Activated CD4-positive, alpha-beta T cell treated with anti-CD3 and anti-CD28 coated beads, Interleukin-2, amount 50 U/mL, for 4 hours (primary cell): ENCODE measurements at places on chromosomes 5 and 9.

DNA sequence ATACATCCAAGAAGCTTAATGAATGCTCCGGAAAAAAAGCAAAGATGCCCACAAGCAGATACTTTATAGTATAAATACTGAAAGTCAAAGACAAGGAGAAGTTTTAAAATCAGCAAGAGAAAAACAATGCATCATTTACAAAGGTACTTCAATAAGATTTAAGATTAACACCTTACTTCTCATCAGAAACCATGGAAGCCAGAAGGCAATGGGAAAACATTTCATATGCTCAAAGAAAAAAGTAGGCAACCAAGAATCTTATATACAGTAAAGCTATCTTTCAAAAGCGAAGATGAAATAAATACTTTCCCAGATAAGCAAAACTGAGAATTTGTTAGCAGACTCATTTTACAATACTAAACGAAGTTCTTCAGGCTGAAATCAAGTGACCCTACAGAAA, 51.1 kb downstream of the ABHD17B start:
- DNase-seq, result no peak

DNA sequence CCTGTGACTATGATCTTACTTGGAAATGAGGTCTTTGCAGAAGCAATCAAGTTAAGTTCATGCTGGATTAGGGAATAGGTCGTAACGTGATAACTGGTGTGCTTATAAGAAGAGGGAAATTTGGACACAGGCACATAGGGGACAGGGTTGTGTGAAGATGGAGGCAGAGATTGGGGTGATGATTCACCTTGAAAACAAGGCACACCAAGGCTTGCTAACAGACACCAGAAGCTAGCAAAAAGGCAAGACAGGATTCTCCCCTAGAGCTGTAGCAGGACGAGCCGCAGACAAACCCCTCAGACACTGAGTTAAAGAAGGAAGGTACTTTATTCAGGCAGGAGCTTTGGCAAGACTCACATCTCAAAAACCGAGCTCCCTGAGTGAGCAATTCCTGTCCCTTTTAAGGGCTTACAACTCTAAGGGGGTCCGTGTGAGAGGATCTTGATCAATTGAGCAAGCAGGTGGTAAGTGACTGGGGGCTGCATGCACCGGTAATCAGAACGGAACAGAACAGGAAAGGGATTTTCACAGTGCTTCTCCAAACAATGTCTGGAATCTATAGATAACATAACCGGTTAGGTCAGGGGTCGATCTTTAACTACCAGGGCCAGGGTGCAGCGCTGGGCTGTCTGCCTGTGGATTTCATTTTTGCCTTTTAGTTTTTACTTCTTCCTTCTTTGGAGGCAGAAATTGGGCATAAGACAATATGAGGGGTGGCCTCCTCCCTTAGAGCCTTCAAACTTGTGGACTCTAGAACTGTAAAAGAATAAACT, 57.5 kb upstream of the S1PR3 start:
- no peak for DNase-seq

DNA sequence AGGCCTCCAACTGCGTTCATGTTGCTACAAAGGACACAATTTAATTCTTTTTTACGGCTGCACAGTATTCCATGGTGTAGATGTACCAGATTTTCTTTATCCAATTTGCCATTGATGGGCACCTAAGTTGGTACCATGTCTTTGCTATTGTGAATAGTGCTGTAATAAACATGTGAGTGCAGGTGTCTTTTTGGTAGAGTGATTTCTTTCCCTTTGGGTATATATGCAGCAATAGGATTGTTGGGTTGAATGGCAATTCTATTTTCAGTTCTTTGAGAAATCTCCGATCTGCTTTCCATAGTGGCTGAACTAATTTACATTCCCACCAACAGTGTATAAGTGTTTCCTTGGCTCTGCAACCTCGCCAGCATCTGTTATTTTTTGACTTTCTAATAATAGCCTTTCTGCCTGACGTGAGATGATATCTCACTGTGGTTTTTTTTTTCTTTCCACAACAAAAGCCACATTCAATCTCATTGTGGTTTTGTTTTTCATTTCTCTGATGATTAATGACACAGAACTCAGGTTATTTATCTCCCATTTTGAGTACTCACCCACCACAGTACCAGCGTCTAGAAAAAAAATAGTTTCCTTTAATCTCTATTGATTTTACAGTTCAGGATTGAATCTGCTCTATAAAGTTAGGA, 21.9 kb downstream of the ARRDC3 start:
- no peak for DNase-seq

GRCh38 chr5:103234239-103234975, 24.2 kb upstream of the MACIR start:
- DNase-seq, result no peak

- DNase-seq, result no peak
Observed at GRCh38 chr5:72523960-72524582, 16.9 kb upstream of the ZNF366 start.

- DNase-seq, result no peak
Observed at GRCh38 chr9:126925876-126926275, 11.3 kb downstream of the RALGPS1 start.

DNA sequence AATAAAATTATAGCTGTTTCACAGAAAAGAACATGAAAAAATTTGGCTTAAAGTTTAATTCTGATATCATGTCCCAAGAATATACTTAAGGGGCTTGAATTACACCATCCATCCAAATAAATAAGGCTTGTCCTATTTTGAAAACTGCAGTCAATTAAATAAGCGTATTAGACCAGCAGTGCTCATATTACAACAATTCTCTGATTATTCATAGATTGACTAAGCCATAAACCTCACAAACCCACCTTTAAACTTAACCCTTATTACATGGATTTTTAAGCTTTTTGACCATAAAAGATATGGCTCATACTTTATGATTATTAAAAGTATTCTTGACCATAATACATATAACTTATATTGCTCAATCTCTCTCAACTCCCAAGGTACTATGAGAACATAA, 127.9 kb downstream of the ELAVL2 start:
- no peak for DNase-seq

GRCh38 chr5:67588389-67588788, 391.8 kb upstream of the CD180 start:
- no peak for DNase-seq

- no peak for DNase-seq
Observed at GRCh38 chr5:147557876-147558745, 48.2 kb upstream of the DPYSL3 start.

DNA sequence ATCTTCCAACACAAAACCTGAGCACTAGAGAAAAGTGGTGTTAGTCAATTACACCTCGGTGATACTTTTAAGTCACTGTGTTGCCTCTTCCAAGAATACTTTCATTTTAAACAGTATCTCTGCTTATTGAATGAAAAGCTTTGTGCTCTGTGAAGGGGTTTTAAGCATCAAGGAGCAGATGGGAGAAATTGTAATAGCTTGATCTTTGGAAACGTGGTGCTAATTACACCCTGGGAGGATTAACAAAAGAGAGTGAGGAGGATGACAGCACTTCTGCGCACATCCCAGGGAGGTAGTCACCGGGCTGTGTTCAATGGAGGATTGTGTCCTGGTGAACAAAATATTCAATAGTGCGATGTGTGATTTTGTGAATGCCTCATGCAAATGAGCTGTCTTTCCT, 477.4 kb upstream of the ADAMTS16 start:
- no peak for DNase-seq

- no peak for DNase-seq
Observed at GRCh38 chr5:83374547-83374946, 97.0 kb upstream of the VCAN start.

DNA sequence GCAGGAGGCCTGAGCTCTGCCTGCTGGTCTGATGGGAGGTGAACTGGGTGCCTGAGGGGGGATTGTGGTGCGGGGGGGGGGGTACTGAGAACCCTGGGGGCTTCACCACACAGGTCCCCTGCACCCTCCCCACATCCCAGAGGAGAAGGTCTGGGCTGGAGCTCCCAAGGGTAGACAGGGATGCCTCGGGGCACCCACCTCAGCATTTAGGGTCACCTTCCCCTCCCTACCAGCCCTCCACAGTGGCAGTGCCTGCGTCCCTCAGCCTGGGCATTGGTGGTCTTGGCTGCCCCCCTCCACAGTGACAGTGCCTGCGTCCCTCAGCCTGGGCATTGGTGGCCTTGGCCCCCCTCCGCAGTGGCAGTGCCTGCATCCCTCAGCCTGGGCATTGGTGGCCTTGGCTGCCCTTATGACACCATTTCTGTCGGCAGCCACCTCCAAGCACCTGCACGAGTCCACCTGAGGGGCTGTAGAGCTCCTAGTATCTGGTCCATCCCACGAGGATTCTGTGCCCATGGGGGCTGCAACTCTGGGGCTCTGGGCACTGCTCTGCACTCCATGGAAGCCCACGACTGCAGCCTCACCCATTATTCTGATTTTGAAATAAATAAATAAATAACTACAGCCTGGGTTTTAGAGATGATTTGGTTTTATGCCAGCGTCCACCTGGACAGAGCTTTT, 21.5 kb downstream of the NKD2 start:
- no peak for DNase-seq

- no peak for DNase-seq
Observed at GRCh38 chr5:111743988-111744387, 13.0 kb downstream of the NREP start.

DNA sequence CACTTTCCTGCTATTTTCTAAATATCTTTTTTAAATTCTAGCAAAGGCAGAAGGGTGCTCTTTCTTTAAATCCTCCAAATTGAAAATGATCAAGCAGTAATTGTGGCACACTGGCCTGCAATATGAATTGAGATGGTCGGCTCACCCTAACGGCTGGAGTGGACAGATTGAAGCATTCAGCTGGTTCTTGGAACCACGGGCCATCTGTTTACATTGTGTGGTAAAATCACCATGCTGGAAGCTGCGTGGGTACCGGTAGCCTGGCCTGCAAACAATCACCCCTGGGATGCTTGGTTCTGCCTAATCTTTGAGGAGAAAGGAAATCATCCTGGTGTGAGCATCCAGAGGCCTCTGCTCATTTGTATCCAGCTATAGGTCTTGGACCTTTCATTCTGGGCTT, 289.3 kb downstream of the ZNF608 start:
- no peak for DNase-seq

GRCh38 chr5:110441035-110441434, 285.4 kb downstream of the TMEM232 start:
- DNase-seq, result no peak

GRCh38 chr5:135193213-135194125, 159.4 kb upstream of the PITX1 start:
- DNase-seq, result no peak

GRCh38 chr5:2374703-2375102, 376.8 kb downstream of the IRX2 start:
- no peak for DNase-seq

DNA sequence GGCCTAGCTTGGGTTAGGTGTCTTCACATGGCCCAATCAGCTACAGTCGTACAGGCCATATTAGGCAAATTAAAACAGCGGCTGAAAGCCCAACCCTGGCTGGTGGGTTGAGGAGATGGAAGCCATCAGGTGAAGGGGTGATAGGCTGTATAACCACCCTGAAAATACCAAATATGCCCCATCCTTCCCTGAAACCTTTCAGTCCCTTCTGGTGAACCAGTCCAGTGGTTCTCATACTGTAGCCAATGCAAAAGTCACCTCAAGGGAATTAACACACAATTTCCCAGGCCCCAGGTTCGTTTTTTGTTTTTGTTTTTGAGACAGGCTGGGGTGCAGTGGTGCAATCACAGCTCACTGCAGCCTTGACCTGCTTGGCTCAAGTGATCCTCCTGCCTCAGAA, 19.8 kb upstream of the KCNV2 start:
- DNase-seq, result no peak

- DNase-seq, result no peak
Observed at GRCh38 chr5:150035139-150035895, 34.8 kb downstream of the HMGXB3 start.

GRCh38 chr5:14807471-14807870, 64.1 kb downstream of the ANKH start:
- no peak for DNase-seq

- no peak for DNase-seq
Observed at GRCh38 chr5:79008362-79008761, 23.3 kb upstream of the ARSB start.

GRCh38 chr5:139669662-139670368, 21.7 kb downstream of the CXXC5 start:
- DNase-seq, result no peak

- no peak for DNase-seq
Observed at GRCh38 chr5:73938938-73939320, 312.9 kb downstream of the ARHGEF28 start.

GRCh38 chr5:4571248-4571948, 568.7 kb upstream of the ADAMTS16 start:
- DNase-seq, result no peak

GRCh38 chr5:94086194-94086593, 344.8 kb upstream of the POU5F2 start:
- no peak for DNase-seq

GRCh38 chr9:98379572-98379971, 124.1 kb upstream of the TBC1D2 start:
- no peak for DNase-seq

DNA sequence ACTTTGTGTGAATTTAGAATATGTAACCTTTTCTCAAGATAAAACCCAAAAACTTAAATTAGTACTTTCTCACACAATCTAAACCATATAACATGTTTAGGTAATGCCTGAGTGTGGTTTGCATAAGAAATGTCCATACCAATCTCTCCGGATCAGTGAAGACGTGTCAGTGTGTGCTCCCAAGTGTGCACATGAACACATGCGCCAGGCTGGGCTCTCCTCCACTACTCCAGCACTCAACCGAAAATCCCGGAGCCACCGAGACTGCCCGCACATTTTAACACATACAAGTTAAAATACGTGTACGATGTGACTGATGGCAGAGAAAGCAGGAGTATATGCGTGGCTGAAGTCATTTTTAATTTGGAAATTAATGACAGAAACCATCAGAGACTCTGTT, 658.4 kb downstream of the EFNA5 start:
- DNase-seq, result no peak

DNA sequence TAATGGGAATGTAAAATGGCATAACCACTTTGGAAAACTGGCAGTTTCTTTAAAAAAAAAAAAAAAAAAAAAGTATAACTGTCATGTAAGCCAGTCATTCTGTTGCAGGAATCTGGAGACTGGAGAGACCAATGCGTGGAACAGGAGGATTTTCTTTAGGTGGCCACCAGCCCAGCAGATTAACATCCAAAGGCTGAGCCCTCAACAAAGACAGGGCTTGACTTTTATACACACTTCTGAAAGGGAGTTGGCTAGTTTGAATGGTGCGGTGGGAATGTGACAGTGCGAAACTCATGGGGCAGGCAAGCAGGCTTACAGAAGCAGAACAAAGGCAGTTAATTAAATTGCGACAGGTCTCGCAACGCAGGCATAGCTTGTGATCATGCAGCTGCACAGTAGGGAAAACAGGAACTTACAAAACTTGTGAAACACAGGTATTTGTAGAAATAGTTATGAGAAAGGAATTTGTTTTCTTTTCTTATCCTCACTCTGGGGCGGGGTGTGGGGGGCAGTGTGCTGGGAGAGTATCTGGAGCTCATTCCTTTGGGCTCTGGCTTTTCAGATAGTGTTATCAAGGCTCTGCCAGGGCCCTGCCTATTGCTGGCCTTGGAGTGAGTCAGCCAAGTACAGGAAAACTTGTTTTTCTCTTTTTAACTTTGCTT, 12.0 kb downstream of the UIMC1 start:
- DNase-seq, result no peak

GRCh38 chr5:107469485-107470294, 201.0 kb downstream of the EFNA5 start:
- no peak for DNase-seq
